ENCODE measurements at places on chromosomes 2 and 18.

DNA sequence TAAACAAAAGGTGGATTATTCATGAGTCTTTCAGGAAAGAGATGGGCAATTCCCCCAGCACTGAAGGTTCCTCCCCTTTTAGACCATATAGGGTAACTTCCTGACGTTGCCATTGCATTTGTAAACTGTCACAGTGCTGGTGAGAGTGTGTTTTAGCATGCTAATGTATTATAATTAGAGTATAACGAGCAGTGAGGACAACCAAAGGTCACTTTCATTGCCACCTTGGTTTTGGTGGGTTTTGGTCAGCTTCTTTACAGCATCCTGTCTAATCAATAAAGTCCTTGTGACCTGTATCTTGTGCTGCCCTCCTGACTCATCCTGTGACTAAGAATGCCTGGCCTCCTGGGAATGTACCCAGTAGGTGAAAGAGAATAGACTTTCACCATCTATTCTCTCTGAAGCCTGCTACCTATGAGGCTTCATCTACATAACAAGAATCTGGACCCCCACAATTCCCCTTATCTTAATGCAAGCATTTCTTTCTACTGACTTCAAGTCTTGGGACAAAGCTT is 148.7 kb downstream of the CABLES1 start:
- DNase-seq: peak; percentile 43

GRCh38 chr18:30149585-30149984 is 893.0 kb downstream of the DSC3 start:
- no peak for DNase-seq

DNA sequence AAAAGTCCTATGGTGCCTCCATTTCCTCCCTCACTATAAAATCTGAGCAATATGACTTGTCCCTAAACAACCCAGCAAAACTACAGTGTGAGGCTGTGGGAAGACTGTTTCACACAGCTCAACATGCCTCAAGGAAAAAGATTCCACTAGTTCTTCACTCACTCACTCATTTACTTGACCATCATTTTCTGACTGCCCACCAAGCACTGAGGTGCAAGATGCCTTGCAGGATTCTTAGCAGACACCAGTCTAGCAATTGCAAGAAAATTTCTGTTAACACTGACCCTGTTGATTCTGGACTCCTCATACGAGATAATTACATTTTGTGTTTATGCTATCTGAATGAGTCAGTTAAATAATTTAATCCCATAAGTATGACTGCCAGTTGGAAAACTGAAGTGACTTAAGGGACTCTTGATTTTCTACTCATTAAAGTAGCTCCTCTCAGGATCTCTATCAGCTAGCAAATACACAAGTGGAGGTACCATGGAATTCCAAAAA is 51.9 kb upstream of the PCBP1 start:
- peak; percentile 67 for DNase-seq

GRCh38 chr2:240556553-240557100 is 1.2 kb downstream of the ANKMY1 start:
- DNase-seq: peak; percentile 37

Measured in mesenchymal stem cell (in vitro differentiated cells and primary cell).